ENCODE measurements at places on chromosomes 16 and 17. TPM values are rescaled to one million over a fixed set of nuclear protein-coding genes. Genes with fewer than 3 reads are reported as not detected.

The CACNA1G gene
- total RNA-seq, result not detected

The CEP295NL gene
- 1.3 TPM for total RNA-seq

The KCNJ18 gene
- not detected for total RNA-seq

The CSH2 gene
- total RNA-seq, result not detected

The CCDC200 gene
- not detected for total RNA-seq

The NACA2 gene
- total RNA-seq, result not detected

The ACSM3 gene
- not detected for total RNA-seq

The ZPBP2 gene
- not detected for total RNA-seq

The DPEP2 gene
- 15.0 TPM for total RNA-seq

The HES7 gene
- not detected for total RNA-seq

The SLC12A3 gene
- total RNA-seq, result not detected

The CLEC18B gene
- total RNA-seq, result not detected

The OR2C1 gene
- 0.11 TPM for total RNA-seq

The RGS11 gene
- total RNA-seq, result under 0.01 TPM

The TPPP3 gene
- 0.11 TPM for total RNA-seq
